CD4-positive, alpha-beta T cell treated with Interleukin-17A for 1 hour (primary cell): ENCODE measurements at places on chromosomes 12 and 14.

DNA sequence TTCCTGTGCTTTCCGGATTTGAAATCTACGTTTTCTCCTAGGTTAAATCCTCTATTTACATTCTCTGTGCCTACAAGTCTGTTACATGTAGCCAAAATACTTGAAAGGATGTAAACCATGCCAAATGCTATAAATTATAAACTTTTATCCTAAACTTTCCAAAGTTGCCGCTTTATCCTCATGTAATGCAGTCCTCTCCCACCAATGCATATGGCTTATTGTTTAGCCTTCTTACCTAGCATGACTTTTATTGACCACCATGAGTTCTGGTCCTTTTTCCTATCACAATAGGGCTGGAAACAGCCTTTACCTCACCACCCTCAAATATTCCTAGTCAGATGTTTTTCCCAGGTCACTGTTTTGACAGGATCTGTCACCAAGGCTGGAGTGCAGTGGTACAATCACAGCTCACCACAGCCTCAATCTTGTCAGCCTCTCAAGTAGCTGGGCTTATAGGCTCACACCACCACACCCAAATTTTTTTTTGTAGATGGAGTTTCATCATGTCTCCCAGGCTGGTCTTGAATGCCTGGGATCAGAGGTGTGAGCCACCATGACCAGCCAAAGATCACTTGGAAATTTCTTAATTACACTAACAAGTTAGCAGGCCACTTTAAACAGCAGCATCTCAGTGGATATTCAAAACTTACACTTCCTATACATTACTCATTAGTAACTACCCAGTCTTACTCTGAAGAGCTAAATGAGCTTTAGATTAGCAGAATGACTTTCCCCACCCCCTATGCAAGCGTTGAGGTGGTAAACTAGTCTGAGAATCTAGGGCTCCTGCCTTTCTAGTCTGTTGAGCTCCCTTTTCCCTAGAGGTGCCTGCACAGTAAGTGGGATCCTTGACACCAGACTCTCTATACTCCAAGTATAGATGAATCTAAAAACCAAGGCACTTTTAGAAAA, 4.1 kb downstream of the TUBA1B start:
- DNase-seq: no peak

- DNase-seq: no peak
These were observed 88.3 kb upstream of the AMN1 start for GRCh38 chr12:31817120-31817519.

DNA sequence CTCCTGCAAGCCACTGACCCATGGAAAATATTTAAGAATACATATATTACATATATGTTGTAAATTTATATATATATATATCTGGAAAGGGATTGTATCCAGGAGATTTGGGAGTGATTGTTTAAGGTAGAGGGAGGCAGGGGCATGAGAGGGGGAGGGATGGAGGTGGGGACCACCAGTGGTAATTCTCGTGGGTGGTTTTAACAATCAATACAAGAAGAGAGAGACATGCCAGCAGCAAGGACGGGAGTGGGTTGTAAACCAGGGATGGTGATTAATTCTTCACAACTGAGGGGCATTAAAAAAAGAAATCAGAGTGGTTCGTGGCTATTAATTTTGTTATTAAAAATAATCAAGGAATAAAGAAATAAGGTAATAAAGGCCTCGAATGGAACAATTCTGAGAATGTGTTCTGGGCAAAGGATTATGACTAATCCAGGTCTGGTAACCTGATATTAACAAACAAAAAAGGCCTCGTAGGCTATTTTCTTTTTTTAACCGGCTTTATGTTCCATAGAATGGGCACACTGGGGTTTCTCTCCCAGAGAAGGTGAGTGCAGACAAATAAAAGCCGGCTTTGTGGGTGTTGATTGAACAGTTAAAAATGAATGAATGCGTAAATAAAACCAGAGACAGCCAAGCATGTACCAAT, 8.3 kb upstream of the RTL1 start:
- DNase-seq: no peak

GRCh38 chr14:85573406-85573805, 43.5 kb downstream of the FLRT2 start:
- DNase-seq: no peak

GRCh38 chr12:89756585-89757398, 48.2 kb upstream of the ATP2B1 start:
- peak; percentile 80 for DNase-seq

DNA sequence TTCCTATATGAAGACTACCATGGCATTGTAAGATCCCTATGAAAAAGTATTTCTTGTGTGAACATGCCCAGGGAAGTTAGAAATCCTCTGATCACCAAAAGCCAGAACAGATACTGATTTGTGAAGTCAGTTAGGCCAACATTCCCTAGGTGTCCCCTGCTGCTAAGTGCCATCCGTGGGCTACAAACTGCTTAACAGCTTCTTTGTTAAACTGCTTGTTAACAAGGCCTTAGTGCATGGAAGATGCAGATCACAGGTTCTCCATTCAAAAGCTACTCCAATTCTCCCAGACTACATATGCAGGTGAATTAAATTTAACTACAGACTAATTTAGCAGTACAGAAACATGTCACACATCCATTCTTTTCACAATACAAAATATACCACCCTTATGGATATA, 108.2 kb downstream of the PRICKLE1 start:
- no peak for DNase-seq

DNA sequence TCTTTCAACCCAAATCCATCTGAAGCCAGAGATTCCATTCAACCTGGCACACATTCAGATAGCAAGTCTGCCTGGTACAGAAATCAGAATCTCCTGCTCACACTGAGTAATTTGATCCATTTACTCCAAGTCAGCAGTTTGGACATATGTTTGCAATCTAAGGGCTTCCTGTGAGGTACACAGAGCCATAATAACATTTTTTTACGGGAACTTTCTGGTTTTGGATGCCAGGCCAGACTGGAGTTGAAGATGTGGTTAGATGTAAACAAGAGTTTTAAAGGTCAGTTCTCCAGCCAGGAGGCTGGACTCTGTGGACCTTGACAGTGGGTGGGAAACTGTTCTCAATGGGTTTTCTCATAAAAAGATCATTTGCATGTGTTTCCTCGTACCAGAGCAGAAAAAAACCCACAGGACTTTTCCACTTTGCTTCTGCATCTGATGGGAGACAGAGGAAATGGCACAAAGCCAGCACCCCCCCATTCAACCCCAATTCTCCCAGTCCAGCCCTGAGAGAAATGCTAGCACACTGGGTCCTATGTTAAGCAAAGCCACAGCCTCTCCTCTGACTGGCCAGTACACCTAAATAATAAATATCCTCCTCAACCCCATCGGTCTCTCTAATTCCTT, 17.7 kb upstream of the TSPAN11 start:
- DNase-seq: no peak

GRCh38 chr14:51006324-51006723, 62.0 kb upstream of the PYGL start:
- no peak for DNase-seq

DNA sequence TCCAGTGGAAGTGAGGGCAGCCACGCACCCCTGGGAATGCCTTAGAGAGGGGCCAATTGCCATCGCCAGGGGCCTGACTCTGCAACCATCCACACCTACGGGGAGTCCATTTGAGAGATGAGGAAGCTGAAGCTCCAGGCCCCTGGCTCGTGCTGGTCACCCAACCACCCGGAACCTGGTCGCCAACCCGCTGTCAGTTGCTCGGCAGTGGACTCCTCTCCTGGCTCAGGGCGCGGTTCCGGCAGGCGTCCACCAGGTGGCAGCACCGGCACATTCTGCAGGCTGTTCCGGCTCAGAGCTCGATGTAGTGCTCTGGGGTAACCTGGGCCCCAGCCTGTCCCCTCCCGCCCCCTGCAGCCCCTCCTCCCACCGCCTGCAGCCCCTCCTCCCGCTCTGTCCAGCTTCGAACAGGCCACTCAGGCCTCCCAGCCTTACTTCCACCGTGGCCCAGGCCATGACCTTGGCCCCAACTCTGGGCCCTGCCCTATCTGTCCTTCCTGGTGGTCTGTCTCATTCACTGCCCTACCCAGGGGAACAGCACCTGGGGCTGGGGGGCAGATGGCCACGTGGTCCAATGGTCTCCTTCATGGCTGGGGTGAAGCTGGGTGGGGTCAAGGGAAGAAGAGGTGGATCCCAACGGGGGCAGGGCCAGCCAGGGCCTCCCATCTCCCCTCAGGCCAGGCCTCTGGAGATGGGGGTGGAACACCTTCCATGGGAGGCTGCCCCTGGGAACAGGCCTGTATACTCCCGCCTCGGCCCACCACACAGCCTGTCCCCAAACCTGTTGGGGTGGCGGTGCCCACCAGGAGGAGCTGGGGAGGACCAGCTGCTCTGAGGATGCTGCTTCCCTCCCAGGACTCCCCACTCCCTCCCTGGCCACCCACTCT, 15.7 kb downstream of the SIVA1 start:
- DNase-seq: peak; percentile 91

DNA sequence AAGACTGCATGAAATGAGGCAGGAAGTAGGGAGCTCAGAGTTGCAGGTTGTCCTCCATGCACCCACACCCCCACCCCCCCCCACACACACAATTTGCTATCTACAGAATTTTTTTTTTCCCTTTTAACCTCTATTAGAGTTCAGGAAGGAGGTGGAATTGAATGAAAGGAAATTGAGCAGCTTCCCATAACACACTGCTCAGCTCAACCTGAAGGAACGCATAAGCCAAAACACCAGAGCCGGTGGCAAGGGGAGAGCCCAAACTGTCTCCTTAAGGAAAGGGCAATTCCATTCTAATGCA, 74.1 kb downstream of the NUAK1 start:
- DNase-seq: no peak

GRCh38 chr12:19941096-19941495, 427.2 kb upstream of the PDE3A start:
- DNase-seq: no peak

DNA sequence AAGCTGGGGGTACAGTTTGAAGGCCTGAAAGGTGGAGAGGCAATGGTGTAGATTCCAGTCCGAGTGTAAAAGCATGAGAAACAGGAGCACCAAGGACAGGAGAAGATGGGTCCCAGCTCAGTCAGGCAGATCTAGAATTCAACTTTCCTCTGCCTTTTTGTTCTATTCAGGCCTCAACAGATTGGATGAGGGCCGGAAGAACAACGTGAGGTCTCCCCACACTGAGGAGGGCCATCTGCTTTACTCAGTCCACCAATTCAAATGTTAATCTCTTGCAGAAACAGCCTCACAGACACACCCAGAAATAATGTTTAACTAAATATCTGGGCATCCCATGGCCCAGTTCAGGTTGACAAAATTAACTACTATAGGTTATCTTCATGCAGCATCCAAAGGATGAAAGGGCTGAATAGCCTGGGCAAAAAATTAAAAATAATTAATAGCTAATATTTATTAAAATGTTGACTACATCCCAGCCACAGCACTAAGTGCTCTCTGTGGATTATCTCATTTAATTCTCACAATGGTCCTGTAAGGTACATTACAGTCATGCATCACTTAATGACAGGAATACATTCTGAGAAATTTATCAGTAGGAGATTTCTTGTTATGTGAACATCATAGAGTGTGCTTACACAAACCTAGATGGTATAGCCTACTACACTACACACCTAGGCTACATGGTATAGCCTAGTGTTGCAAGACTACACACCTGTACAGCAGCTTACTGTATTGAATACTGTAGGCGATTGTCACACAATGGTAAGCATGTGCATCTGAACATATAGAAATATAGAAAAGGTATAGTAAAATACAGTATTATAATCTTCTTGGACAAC, 22.5 kb downstream of the BTG1 start:
- DNase-seq: no peak

DNA sequence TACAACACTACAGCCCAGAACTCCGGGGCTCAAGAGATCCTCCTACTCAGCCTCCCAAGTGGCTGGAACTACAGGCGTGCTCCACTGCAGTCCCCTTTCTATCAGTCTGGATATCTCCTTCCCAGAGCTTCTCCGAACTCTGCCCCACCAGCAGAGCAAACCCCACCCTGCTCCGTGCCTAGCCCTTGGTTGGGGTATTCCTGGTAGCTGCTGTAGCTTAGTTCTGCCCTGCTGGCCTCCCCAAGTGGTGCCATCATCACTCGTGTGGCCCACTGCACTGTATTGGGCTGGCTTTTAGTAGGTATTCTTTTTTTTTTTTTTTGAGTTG, 9.5 kb downstream of the HSP90AA1 start:
- peak; percentile 64 for DNase-seq

GRCh38 chr12:128664501-128664900, 159.3 kb downstream of the SLC15A4 start:
- DNase-seq: no peak

DNA sequence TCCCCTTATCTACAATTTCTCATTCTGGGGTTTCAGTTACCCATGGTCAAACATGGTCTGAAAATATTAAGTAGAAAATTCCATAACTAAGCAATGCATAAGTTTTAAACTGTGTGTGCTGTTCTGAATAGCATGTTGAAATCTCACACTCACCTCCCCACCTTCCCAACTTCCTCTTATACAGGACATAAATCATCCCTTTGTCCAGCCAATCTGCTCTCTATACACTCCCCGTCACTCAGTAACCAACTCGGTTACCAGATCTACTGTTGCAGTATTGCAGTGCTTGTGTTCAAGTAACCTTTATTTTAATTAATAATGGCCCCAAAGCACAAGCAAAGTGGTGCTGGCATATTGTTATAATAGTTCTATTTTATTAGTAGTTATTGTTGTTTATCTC, 420.5 kb downstream of the GXYLT1 start:
- DNase-seq: no peak

- DNase-seq: no peak
These were observed 88.4 kb upstream of the TMEM132C start for GRCh38 chr12:128178565-128178964.

DNA sequence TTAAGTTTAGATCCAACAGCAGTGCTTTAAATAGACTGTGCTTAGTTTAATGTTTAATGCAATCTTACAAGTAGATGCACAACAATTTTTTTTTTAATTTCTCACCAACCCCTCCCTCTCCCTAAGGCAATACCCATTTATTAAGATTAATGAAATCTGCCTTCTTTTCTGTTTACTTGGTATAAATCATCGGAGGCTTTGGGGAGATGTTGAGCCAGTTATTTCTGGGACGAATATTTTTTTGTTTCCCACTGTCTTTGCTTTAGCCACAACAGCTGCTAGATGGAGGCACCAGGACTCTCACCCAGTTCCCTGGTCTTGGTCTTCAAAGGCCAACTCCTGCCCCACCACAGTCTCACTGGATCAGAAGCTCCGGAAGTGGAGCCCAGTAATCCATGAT, 113.4 kb downstream of the PLXNC1 start:
- no peak for DNase-seq

GRCh38 chr12:122793685-122794106, 19.3 kb downstream of the CCDC62 start:
- DNase-seq: peak; percentile 71

DNA sequence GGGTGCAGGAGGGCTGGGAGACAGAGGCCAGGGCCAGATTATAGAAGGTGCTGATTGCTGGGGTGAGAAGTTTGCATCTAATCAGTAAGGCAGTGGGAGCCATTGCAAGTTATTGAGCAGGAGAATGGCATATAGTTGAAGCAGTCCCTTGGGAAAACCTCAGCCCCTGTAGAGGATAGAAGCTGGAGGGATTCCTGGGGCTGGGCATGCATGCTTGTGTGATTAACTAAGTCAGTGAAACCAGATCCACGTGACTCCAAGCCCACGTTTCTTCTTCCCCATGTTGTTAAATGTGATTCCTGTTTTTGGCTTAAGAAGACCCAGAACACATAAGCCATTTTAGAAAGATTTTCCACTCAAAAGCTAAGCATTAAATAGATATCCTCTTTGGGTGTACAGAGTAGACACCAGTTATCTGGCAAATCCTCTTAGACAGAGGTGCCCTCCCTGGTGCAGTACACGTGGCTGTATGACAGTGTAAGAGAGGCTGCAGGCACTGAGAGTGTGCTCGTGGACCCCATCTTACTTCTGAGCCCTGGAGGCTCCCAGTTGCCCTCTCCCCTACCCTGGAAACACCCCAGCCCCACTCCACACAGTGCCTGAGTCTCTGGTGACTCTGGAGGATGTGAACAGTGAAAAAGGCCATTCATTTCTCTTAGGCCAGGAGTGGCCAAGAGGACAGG, 3.2 kb downstream of the C14orf132 start:
- DNase-seq: no peak
